Activated T-helper 2 cell treated with anti-CD3 and anti-CD28 coated beads, Interferon-gamma antibody, Interleukin-2, Interleukin-4, amounts not matched to agents 10 μg/mL and 5 μg/mL and 100 μg/mL, durations not matched to agents 14 hours and 24 hours and 36 hours (primary cell): ENCODE measurements at places on chromosomes 12 and 14. TPM values are rescaled to one million over a fixed set of nuclear protein-coding genes. Genes with fewer than 3 reads are reported as not detected.

RD3L gene
- not detected in 2 replicates for total RNA-seq

KRT79 gene
- total RNA-seq = not detected in 2 replicates

TIGAR gene
- total RNA-seq = 8.7 and 9.5 TPM in 2 replicates

HOXC6 gene
- not detected in 2 replicates for total RNA-seq

ZFYVE1 gene
- 8.3 and 9.8 TPM in 2 replicates for total RNA-seq

OASL gene
- total RNA-seq = 1.9 and 2.3 TPM in 2 replicates

ITGB7 gene
- total RNA-seq = 200 and 208 TPM in 2 replicates

SMOC1 gene
- total RNA-seq = not detected in 2 replicates

TSPAN19 gene
- total RNA-seq = not detected in 2 replicates

STAT6 gene
- total RNA-seq = 333 and 341 TPM in 2 replicates

SYT1 gene
- total RNA-seq = not detected in 2 replicates

SLC38A2 gene
- total RNA-seq = 141 and 143 TPM in 2 replicates

FAM161B gene
- 0.57 and 0.68 TPM in 2 replicates for total RNA-seq

MRPL51 gene
- 262 and 283 TPM in 2 replicates for total RNA-seq

EIF2S3B gene
- total RNA-seq = 0.48 and 0.52 TPM in 2 replicates

IL22 gene
- 0.80 TPM in 1 of 2 replicates, not detected in the other for total RNA-seq

LBHD2 gene
- not detected in 2 replicates for total RNA-seq

SLC35F4 gene
- total RNA-seq = not detected in 2 replicates

UNG gene
- total RNA-seq = 82.5 and 86.2 TPM in 2 replicates

RAD51AP1 gene
- total RNA-seq = 31.0 and 34.1 TPM in 2 replicates

DTX1 gene
- total RNA-seq = 0.16 TPM in 1 of 2 replicates, not detected in the other

NFATC4 gene
- 0.21 TPM in 1 of 2 replicates, not detected in the other for total RNA-seq

KRT3 gene
- total RNA-seq = not detected in 2 replicates

OAS1 gene
- 17.7 and 17.8 TPM in 2 replicates for total RNA-seq

KLRC1 gene
- total RNA-seq = 0.21 and 0.37 TPM in 2 replicates

TMEM132C gene
- not detected in 2 replicates for total RNA-seq

MIA2 gene
- total RNA-seq = 17.0 and 17.5 TPM in 2 replicates

TAS2R30 gene
- 2.9 and 3.6 TPM in 2 replicates for total RNA-seq

KLRK1 gene
- 0.69 and 0.75 TPM in 2 replicates for total RNA-seq

AICDA gene
- total RNA-seq = not detected in 2 replicates

KRT73 gene
- total RNA-seq = not detected in 2 replicates

RAPGEF3 gene
- total RNA-seq = 1.8 and 2.7 TPM in 2 replicates

CLEC4C gene
- total RNA-seq = not detected in 2 replicates

DCAF5 gene
- total RNA-seq = 30.4 and 30.7 TPM in 2 replicates

SELPLG gene
- total RNA-seq = 52.1 and 55.6 TPM in 2 replicates

ASCL1 gene
- total RNA-seq = not detected in 2 replicates

SLC17A8 gene
- not detected in 2 replicates for total RNA-seq

FKBP4 gene
- 219 and 233 TPM in 2 replicates for total RNA-seq

CLEC4A gene
- total RNA-seq = 0.94 TPM in 1 of 2 replicates, not detected in the other

ADCY4 gene
- 1.5 and 2.3 TPM in 2 replicates for total RNA-seq

SSPN gene
- not detected in 2 replicates for total RNA-seq

LMNTD1 gene
- not detected in 2 replicates for total RNA-seq

FOXN4 gene
- total RNA-seq = not detected in 2 replicates

GLIPR1L1 gene
- total RNA-seq = not detected in 2 replicates

CALM1 gene
- total RNA-seq = 470 and 491 TPM in 2 replicates

POLE2 gene
- total RNA-seq = 43.4 and 47.2 TPM in 2 replicates

DAAM1 gene
- 6.4 and 9.1 TPM in 2 replicates for total RNA-seq

PZP gene
- total RNA-seq = not detected in 2 replicates

DPPA3 gene
- not detected in 2 replicates for total RNA-seq

RBP5 gene
- 1.2 TPM in 1 of 2 replicates, not detected in the other for total RNA-seq

PAX9 gene
- total RNA-seq = not detected in 2 replicates

OR10AD1 gene
- total RNA-seq = not detected in 2 replicates

ANKRD33 gene
- total RNA-seq = not detected in 2 replicates

GPRC5D gene
- not detected in 2 replicates for total RNA-seq

COCH gene
- total RNA-seq = 1.7 and 1.9 TPM in 2 replicates

FOXA1 gene
- 0.11 TPM in 1 of 2 replicates, not detected in the other for total RNA-seq

ARHGEF40 gene
- total RNA-seq = 0.05 and 0.16 TPM in 2 replicates
